ENCODE measurements at places on chromosomes 11 and 22.

DNA sequence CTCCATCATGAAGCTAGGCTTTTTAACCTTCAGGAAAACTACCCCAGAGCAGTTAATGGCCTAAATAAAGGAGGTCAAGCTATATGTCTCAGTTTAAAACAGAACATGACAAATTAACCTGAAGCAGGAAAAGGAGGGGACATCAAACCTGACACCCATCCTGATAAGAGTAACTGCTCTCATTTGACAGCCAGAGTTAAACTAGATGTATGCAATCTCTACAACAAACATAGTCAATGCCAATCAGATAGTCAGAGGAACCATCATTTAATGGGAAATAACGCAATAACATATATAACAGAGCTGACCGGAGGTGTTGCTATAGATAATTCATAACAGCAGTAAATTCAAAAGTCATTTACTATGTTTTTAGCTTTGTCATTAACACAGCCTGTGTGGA is 3.1 kb downstream of the ZNF202 start:
- no peak for DNase-seq

DNA sequence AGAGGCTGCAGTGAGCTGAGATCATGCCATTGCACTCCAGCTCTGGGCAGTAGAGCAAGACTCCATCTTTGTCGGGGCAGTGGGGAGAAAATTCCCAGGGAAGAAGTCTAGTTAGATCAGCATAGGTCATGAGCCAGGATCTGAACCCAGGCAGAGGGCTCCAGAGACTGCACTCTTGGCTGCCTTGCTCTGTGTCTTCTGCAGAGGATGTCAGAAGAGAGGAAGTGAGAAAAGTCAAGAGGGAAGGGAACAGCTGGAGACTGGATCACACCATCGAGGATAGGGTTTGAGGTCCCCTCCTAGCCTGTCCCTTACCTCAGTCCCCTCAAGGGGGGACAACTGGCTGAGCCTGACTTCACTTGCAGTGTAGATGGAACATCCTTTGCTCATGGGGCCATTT is 5.8 kb downstream of the MYOD1 start:
- no peak for DNase-seq

GRCh38 chr22:49023879-49024774 is 803.5 kb downstream of the BRD1 start:
- DNase-seq, result no peak

- peak; percentile 70 for DNase-seq
These were observed 607 bp downstream of the PLAAT3 start for GRCh38 chr11:63613517-63614135.

- DNase-seq, result no peak
These were observed 55.3 kb downstream of the KIRREL3 start for GRCh38 chr11:126945319-126945718.

- DNase-seq, result peak; percentile 81
These were observed 714 bp downstream of the SDF2L1 start for GRCh38 chr22:21642584-21643448.

- no peak for DNase-seq
These were observed 31.2 kb upstream of the RBMXL2 start for GRCh38 chr11:7057641-7058040.

DNA sequence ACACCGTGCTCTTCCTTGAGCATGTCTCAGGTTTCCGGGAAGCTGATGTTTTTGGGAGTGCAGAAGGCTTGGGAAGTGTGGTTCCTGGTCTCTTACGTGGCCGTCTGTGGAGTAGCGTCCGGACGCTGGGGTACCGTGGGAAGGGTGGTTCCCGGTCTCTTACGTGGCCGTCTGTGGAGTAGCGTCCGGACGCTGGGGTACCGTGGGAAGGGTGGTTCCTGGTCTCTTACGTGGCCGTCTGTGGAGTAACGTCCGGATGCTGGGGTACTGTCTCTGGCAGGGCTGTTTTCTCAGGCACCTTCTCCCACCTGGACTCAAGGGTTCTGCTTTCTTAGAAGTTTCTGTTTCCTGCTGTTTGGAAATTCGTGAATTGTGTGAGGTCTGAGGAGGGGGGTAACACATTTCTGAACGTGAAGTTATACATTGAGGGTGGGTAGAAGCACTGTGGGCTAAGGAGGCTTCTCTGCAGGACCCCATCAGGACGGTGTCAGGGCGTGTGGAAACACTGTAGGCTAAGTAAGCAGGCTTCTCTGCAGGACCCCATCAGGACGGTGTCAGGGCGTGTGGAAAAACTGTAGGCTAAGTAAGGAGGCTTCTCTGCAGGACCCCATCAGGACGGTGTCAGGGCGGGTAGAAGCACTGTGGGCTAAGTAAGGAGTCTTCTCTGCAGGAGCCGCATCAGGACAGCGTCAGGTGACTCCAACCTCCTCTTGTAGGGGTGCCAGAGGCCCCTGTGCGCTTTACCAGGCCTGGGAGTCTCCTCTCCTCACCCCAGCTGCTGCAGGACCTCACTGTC is 5.3 kb upstream of the IFITM3 start:
- no peak for DNase-seq

DNA sequence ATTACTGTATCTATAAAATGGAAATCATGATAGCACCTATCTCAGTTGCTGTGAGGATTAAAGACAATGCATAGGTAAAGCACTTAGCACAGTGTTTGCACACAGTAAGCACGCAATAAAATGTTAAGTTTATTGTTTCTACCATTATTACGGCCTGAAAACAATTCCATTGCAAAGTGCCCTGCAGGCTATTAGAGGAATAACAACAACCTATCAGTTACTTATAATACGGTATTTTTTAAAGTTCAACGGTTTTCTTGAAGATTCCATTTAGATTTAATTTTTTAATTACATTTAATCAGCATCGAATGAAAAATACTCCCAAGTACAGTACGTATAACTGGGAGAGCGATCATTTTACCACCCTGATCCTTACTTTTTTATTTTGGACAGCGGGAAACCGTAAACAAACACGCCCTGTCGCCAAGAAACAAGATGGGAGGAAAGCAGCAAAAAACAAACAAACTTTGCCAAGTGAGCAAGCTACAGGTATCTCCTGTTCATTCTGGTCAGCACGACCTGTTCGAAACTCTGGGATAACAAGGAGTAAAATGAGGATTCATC is 893 bp downstream of the SLC36A4 start:
- DNase-seq, result no peak

DNA sequence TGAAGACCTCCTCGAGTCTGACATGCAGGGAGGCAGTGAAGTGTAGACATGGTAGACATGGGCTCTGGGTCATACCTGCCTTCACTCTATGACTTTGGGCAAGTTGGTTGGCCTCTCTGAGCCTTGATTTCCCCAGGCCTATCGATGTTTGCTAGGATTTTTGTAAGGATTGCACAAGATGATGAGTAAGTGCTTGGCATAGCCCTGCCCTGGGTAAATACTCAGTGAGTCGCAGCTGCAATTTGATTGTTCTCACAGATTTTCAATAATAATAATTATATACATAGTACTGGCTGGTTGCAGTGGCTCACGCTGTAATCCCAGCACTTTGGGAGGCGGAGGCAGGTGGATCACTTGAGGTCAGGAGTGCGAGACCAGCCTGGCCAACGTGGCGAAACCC is 18.1 kb downstream of the MCM5 start:
- DNase-seq, result no peak

GRCh38 chr22:22857607-22858558 is 29.7 kb upstream of the IGLL5 start:
- DNase-seq, result no peak

DNA sequence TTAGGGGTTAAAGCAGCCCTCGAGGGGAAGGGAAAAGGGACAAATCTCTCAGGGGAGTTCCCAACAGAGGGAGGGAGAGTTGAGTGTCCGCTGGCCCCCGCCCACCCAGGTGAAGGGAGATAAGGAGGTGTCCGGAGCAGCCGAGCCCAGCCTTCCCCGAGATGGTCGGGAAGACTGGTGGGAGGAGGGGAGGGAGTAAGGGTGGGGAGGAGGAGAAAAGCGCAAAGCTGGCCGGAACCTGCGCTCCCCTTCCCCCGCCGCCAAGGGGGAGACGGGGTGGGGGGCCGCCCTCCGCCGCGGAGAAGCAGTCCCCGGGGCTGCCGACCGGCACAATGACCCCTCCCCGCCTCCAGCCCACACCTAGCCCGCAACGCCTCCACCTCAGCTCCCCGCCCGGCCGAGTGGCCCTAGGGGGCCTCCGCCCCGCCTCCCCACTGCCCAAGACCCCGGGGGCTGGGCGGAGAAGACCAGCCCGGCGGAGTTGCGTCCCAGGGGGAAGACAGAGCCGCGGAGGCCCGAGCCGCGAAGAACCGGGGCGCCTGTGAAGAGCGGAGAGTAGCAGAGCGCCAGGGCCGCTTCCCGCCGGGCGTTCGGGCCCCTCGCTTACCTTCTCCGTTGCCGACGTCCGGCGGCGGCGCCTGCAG is 479 bp downstream of the RSF1 start:
- DNase-seq, result peak; percentile 79

DNA sequence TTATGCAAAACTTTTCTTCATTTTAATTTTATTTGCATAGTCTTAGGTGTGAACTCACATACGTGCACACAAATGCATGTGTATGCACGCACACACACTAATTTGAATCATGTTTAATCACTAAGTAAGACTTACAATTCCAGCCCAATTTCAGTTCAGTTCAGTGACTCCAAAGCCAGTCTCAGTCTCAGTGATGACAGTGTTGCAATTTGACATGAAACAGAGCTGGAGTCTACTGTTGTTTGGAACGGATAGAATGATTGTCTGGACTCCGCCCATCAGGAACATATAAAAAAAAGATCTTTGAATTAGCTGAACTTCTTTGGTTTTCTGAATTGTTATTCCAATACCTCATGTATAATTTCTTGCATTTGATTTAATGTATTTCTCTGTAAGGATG is 14.9 kb upstream of the OR51S1 start:
- DNase-seq, result no peak

DNA sequence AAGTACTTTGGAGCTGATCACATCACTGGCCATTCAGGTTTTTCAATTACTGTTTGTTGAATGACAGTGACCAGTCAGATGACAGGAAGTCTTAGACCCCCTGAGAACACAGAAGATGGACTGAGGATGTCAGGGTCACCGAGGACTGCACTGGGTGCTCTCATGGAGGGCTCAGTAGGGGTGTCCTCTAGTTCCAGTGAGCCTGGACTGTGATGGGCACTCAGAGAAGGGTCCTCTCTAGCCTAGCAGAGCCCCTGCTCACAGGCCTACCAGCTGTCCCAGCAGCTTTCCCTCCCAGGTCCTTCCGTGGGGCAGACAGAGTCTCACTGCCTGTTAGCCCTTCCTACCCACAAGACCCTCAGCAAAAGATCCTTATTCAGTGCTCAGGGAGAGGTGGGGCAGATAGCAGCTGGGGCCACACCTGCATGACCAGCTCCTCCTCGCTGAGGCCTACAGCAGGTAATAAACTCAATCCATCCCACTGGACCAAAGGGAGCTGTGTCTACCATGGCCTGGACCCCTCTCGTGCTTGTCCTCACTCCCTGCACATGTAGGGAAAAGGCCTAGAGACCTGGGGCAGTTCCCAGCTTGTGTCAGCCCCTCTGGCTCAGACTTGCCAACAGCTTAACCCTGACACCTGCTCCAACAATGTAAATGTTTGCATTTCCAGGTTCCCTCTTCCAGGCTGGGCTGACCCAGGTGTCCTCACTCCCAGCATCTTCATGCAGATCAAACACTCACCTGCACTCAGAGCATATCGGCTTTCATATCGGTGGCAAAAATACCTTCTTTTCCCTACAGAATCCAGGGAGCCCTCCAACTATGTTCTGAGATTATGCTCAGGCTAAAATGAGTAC is 25.2 kb upstream of the VPREB1 start:
- no peak for DNase-seq

DNA sequence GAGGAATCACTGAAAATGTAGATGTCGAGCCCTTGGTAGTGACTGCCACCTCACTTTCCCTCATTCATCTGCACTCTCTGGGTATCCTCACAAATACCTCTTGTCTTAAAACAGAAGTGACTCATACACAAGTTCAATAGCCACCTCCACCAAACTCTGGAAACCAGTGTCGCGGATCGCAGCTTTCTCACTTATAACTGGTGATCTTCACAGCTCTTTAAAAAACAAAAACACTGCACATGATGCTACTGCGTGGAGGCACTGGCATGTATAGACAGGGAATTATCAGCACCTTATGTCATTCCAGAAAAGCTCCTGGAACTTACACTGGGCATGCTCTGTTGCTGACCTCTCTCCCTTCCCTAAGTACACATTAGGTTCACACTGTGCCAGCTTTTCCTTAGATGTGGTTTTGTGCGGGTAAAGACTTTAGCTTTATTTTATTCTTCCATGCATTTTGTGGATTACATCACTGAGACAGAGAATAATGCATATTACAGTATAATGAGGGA is 425.5 kb upstream of the CADM1 start:
- DNase-seq, result no peak

All from eye (tissue), 1 donor.